ENCODE measurements at places on chromosomes 5 and 9.

GRCh38 chr5:126499853-126500342 lies 76.7 kb downstream of the GRAMD2B start:
- no peak for DNase-seq

- DNase-seq, result no peak
Measured at GRCh38 chr5:172274951-172275753, 8.4 kb downstream of the UBTD2 start.

- DNase-seq, result no peak
Measured at GRCh38 chr5:59132131-59132530, 549.3 kb downstream of the RAB3C start.

GRCh38 chr5:151072630-151073025 lies 8.2 kb downstream of the TNIP1 start:
- no peak for DNase-seq

GRCh38 chr5:83744821-83745220 lies 24.2 kb upstream of the HAPLN1 start:
- DNase-seq, result no peak

DNA sequence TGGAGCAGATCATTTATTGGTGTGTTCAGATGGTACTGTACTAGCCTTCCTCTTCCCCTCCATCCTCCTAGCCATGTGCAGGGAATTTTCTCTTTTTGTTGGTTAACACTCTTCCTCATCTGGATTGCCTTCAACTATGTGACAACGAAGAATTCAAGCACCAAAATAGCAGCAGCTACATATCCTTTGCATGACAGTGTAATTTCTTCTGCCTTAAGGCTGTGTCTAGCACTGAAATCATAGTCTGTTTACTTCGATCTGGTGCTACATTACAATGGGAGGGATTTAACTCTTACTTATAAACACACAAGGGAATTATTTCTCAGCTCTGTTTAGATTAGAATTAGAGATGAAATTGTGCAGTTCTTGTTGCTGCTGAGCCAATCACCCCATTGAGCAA lies 260.4 kb downstream of the ARL15 start:
- DNase-seq, result no peak

DNA sequence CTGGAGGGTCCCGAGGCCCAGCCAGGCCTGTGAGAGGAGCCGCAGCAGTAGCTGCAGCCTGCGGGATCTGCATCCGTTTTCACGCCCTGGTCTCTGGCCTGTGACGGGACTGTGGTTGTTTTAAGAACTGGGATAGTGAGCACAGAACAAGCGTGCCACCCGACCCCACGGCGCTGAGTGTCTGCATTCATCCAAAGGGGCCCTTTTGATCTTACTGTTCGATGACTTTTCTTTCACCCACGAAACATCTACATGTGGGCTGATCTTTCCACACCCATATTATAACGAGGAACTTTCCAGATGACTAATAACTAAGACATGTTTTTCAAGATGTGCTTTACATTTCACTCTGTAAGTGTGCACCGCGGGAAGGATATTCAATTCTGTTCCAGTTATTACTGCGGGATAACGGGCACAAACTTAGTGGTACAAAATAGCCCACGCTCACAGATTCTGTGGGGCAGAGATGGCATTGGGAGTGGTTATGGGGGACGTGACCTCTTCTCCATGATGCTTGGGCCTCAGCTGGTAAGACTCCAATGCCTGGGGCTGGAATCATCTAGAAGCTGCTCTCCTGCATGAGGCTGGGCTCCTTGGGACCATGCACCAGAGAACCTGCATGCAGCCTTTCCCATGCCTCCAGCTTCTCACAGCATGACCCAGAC lies 165.0 kb downstream of the SYK start:
- DNase-seq, result no peak

DNA sequence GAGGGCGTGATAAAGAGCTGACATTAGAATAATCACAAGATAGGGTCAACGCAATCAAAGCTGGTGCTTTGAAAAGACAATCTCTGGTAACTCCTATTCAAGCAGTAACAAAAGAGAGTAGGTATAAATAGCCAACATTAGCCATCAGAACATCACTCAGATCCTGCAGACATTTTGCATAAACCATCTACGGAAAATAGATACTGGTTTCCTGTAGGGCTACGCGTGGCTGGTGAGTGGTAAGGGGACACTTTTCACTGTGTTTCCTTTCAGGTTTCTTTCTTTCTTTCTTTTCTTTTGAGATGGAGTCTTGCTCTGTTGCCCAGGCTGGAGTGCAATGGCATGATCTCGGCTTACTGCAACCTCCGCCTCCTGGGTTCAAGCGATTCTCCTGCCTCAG lies 22.3 kb downstream of the TTF1 start:
- DNase-seq, result no peak

DNA sequence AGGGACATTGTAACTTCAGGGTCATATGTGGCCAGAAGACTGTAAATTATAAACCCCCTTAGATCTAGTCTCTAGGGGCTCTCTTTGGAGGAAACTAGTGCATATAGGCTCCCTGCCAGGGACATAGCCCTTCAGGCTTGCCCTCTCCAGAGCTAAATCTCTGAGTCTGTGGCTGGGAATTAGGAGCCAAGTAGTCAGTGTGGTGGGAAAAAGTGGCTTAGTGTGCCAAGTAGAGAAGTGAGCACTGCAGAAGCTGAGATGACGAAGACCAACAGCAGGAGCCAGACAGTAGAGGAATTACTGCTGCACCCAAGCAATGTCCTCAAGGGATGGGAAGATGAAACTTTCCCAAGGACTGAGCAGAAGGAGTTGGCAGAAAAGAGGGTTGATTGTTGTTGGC lies 71.2 kb downstream of the CWC27 start:
- DNase-seq, result no peak

GRCh38 chr5:71780597-71780996 lies 61.5 kb downstream of the CARTPT start:
- no peak for DNase-seq

DNA sequence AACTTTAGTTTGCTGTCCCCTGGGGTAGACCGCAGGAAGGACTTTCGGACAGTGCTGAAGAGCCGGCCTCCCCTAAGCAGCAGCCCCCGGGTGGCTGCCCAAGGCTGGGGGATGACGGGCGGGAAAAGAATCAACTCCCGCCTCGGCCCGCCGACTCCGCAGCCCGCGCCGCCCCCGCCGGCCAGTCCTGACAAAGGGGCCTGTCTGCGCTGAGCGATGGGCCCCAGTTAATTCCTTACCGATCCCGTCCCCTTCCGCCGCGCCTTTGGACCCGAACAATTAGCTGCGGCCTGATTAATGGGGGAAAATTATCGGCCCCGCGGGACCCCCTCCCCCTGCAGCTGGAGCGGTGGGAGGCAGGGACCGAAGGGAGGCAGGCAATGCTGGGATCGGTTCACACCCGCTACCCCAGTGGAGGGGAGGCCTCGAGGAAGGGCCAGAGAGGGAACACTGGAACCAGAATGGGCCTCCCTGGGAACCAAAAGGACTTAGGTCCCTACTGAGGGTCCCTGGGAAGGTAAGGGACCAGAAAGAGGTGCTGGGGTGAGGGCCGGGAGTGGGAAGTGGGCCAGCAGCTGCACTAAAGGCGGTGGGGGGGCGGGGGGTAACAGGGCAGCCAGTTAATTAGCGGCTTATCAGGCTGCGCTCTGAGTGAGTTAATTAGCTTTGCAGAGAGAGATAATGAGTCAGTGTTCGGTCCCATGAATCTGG lies 4.2 kb downstream of the ARID3C start:
- no peak for DNase-seq

DNA sequence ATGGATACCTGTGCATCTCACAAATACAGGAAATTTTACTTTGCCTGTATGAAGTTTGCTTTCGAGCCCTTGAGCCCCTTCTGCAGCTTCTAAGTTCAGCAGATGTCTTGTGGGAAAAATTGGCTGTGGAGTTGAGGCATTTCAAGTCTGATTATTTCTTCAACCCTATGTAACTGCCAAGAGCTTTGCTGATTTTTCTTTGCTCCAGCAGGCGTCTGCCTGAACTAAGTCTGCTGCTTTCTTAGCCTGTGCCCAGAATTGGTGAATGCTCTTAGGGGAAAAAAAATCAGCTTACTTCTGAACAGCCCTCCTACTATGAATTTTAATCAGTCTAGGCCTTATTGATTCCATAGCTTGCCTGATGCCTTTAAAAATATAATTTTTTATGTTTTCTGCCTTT lies 41.2 kb downstream of the RIC1 start:
- DNase-seq, result no peak

DNA sequence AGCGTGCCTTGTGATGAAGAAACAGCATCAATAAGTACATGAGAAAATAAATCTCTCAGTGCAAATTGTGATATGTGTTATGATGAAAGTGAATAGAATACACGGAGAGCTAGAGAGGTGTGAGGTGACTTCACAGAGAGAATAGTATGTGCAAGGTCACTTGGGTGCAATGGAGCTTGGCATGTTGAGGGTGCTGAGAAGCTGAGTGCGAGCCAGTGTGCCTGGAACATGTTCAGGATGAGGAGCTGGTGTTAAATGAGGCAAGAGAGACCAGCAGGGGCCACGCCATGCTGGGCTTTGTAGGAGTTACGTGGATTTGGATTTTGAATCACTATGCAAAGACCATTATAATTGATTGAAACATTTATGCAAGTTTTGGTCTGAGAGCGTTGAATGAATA lies 12.8 kb upstream of the RPS23 start:
- DNase-seq, result no peak

GRCh38 chr5:85140471-85140870 lies 755.8 kb upstream of the EDIL3 start:
- no peak for DNase-seq

- no peak for DNase-seq
Measured at GRCh38 chr9:7892975-7893374, 93.4 kb upstream of the DMAC1 start.

GRCh38 chr5:178295589-178295988 lies 63.0 kb upstream of the PHYKPL start:
- no peak for DNase-seq

DNA sequence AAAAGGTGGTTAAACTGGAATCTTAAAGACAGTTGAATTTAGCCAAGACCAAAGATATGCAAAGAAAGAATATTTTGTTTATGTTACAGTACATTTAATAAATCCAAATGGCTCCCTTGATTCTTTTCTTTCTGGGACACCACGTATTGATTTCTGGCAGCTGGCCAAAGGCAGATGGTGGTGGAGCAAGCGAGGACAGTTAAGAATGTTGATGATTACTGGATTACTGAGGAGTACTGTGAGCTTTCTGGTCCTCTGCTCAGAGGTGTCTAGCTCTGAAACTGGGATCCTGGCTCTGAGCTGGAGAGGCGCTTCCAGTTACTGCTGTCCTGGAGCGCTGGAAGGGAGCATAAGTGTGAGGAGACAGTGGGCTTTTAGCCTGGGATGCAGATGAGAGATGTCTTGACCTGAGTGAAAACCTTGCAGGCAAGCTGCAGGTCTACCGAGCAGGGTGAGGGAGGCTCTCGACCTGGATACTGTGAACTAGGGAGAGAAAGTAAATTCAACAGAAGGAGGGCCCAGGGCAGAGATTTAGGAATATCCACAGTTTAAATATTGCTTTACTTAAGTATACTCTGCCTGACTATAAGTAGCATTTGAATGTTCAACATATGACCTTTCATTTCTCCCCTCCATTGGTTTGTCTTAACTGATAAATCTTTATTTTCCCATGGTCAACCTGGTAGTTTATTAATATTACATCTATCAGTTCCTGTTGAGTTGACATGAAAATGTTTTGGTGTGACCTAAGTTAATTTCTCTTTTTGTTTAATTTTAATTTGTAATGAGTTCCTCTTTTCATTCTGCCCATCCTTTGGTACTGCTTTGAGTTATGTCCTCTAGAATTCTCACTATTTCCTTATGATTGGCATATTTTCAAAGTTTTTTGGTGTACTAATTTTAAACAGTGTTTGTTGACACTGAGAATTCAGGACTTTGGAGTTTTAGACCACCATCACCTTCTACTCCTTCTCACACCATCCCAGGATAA lies 3.7 kb downstream of the SYK start:
- peak; percentile 72 for DNase-seq

DNA sequence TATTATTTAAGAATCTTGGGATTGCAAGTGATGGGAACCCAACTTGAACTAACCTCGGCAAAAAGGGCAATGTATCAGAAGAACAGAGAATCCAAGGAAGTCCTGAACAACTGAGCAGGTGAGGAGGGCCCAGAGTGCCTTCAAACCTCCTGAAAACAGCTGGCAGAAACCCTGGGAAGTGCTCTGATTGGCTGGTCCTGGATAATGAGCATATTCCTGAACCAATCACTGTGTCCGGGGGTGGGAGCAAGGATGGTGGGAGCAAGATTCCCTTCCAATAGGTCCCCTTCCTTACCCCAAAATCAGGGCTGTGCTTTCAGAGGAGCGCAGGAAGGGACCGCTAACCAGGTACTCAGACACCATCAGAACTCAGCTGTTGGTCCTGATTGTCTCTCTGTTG lies 31.9 kb upstream of the TBC1D2 start:
- no peak for DNase-seq

- DNase-seq, result no peak
Measured at GRCh38 chr9:92247296-92247695, 46.2 kb downstream of the IARS1 start.
